Stimulated activated CD8-positive, alpha-beta memory T cell treated with anti-CD3 and anti-CD28 coated beads, Interleukin-7, amount 100 ng/mL, for 1 hour (primary cell): ENCODE measurements at places on chromosomes 7 and 10.

DNA sequence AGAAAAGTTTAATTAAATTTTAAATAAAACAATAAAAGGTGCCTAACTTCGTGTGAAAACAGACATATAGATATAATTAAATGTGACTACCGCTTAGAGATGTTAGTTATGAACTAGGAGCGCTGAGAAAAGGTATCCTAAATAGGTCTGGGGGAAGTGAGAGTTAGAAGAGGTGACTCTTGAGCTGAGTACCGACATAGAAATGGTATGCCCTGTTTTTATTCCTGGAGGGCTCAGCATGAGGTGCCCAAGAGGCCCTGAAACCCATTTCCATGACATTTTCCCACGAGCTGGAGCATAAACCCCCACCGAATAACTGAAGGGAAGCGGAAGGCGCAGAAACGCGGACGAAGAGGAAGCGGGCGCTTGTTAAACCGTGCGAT lies 433 bp upstream of the STARD3NL start:
- no peak for DNase-seq

DNA sequence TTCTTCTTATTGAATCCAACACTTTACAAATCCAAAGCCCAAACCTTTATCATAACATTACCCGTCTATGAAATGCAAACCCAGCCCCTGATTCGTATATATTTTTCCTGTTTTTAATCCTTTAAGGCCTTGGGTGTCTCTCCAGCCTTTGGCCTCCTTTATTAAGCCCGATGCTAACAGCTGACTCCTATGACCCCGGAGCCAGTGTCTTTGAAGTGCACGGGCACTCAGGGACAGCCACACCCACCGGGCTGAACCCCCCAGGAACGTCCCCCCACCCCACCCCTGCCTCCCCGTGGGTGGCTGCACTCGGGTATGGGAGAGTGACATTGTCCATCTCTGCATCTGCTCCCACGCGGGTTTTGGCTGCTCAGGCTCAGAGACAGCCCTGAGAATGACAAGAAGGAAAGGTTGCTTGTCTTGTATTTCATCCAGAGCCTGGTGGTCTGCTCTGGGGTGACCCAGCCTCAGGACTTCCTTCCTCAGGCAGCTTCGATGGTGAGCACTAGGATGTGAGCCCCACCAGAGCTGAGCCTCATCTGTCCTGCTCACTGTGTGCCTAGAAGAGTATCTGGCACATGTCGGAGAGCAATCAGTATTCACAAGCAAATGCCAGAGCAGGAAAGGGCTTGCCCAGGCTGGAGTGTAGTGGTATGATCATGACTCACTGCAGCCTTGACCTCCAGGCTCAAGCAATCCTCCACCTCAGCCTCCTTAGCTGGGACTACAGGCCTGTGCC lies 210.4 kb downstream of the SKIDA1 start:
- no peak for DNase-seq

DNA sequence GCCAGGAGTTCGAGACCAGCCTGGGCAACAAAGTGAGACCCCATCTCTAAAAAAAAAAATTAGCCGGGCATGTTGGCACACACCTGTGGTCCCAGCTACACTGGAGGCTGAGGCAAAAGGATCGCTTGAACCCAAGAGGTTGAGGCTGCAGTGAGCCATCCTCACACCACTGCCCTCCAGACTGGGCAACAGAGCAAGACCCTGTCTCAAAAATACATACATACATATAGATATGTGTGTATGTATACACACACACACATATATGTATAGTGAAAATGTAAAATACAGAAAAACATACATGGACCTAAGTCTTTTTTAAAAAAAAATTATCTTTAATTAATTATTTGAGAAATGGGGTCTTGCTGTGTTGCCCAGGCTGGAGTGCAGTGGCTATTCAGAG lies 5.5 kb downstream of the SMO start:
- no peak for DNase-seq

DNA sequence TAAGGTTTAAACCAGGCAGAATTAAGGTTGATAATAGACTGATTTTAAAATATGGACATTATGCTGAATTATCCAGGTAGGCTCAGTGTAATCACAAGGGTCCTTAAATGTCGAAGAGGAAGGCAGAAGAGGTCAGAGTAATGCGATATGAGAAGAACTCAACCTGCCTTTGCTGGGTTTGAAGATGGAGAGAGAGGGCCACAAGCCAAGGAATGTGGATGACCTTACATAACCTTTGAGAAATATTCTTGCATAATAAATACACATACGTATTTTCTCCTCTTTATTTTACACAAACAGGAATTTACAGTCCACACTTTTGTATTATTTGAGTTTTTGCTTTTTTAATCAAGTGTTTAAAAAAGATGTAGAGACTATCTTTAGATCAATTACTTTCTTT lies 88.5 kb downstream of the ST7 start:
- DNase-seq, result no peak

GRCh38 chr10:122294511-122295450 lies 23.7 kb downstream of the BTBD16 start:
- DNase-seq, result no peak

DNA sequence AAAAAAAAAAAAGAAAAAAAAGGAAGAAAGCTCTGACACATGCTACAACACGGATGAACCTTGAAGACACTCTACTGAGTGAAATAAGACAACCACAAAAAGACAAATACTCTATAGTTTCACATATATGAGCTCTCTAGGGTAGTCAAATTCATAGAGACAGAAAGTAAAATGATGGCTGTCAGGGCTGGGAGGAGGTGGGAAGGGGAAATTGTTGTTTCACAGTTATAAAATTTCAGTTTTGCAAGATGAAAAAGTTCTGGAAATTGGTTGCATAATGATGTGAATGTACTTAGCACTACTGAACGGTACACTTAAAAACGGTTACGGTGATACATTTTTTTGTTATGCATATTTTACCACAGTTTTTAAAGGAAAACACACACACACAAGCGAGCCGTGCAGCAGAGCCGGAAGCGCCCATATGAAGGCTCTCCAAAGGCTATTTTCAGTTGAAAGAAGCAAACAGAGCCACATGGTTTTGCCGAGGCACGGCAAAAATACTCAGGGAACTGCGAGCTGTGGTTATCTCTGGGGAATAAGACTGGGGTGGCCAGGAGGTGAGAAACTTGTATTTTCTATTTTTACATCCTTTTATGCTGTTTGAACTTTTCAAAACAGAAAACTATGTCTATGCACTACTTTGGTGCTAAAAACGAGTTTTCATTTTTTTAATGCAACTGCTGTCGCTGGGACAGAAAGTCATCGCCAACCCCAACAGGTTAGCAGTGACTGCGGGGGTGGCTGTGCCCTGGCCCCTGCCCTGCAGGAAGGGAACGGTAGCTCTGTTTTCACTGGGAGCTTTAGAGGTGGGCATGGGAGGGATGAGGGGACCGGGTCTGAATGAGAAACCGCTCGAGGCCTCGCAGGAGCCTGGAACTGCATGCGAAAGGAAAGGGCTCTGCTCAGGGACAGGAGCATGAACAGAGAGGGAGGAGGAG lies 132.9 kb downstream of the OAT start:
- DNase-seq, result no peak

GRCh38 chr7:155163696-155164095 lies 93.6 kb downstream of the HTR5A start:
- DNase-seq, result no peak

- DNase-seq, result no peak
These were observed at the start of gene EPDR1 for GRCh38 chr7:37920305-37920848. Gene EPDR1, plus strand, starts transcription at chr7:37920640. Its CDS starts 300 bp downstream, at chr7:37920940.

DNA sequence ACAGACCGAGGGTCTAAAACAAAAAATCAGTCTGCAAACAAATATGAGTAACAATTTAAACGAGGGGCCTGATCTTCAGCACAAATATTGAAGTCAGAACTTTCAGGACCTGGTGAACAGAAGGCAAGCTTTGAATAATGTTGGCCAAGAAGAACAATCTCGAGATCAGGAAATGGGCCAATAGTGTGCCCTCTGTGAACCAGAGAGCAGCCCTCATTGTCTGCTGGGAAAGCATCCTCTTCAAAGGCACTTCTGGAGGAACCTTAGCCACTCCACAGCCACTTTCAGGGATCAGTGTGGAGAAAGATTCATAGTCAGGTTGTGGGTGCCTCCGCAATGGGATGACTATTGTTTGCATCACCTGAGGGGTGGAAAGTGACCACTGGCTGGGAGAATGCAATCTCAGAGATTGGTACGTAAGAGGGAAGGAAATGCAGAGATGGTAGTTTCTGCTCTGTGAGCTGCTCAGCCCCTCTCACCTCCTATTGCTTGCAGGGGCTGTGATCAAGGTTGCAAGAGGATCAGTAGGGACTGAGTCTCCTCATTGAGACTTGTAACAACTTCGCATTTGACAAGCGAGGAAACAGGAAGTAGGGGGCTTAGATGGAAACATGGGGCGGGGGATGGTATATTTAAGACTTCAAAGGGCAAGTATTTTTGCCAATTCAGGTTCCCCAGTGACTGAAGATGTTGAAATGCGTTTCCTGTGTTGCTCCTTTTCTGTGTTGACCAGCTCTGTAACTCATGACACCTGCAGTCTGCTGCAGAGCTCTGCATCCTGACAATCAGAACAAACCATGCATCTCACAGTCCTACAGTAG lies 28.4 kb upstream of the IFRD1 start:
- DNase-seq, result no peak

- DNase-seq, result no peak
These were observed 239.7 kb upstream of the KLF6 start for GRCh38 chr10:4024516-4025245.

- DNase-seq, result no peak
These were observed 379.8 kb downstream of the GRID1 start for GRCh38 chr10:85986777-85987176.

DNA sequence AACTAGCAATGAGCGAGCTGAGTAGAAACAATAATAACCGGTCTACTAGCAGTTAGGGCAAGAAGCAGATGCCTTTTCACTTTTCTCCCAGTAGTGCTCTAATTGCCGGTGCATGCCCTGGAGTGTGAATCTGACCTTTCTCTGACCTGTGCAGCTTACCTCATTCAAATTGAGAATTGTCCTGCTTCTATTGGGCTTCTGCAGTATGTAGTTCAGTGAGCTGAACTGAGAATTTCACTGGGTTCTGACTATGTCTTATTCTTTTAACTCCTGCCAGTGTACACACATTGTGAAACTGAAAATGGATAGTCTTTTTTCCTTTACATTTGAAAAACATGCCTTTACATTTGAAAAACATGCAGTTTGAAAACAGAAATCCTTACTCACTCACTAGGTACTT lies 157.9 kb upstream of the GRM3 start:
- no peak for DNase-seq

DNA sequence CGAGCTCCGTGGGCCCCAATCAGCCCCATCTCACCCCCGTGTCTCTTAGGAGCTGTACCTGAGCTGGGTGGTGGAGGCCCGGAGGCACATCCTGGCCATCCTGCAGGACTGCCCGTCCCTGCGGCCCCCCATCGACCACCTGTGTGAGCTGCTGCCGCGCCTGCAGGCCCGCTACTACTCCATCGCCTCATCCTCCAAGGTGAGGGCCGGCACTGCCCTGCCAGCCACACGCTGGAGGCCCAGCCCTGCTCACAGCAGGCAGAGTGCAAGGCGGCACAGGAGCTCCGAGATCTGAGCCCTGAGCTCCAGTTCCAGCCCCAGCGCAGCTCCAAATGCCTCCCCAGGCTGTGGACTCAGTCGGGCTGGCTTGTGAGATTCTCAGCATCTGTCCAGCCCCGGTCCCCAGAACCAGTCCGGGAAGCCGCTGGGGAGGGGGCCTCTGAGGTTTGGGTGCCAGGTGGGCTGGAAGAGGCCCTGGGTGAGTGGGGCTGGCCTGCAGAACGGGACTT lies 9.3 kb downstream of the TMEM120A start:
- DNase-seq, result no peak

- no peak for DNase-seq
These were observed 632.6 kb downstream of the KCNMA1 start for GRCh38 chr10:77004917-77005564.

GRCh38 chr10:15809450-15809849 lies 50.9 kb downstream of the MINDY3 start:
- no peak for DNase-seq

DNA sequence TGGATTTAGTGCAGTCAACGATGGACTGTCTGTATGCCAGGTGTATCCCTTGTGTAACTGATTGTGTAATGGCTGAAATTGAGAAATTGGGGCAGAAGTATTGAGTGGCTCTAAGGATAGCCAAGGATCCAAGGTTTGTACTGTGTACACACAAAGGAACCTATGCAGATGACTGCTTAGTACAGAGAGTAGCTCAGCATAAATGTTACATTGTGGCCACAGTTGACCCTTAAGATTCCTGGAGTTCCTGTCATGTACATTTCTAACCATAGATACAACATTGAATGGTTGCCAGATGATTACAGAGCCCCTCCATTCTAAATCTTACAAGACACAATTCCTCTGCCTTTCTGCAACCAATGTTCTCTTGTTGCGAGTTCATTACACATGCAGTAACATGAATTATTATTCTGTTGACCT lies 25.3 kb downstream of the CCDC126 start:
- DNase-seq, result no peak

GRCh38 chr7:25469669-25470068 lies 241.4 kb upstream of the NPVF start:
- DNase-seq, result no peak

DNA sequence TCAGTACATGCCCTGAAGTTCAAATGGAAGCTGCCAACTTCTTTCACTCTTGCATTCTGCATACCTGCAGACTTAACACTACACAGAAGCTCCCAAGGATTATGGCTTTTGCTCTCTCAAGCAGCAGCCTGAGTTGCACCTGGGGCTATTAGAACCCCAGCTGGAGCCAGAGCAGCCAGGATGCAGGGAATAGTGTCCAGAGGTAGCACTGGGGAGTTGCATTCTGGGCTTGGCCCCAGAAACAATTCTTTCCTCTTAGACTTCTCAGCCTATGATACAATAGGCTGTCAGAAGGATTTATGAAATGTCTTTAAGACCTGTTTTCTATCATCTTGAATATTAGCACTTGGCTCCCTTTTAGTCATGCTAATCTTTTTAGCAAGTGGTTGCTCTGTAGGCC lies 886.7 kb upstream of the GHITM start:
- DNase-seq, result no peak

DNA sequence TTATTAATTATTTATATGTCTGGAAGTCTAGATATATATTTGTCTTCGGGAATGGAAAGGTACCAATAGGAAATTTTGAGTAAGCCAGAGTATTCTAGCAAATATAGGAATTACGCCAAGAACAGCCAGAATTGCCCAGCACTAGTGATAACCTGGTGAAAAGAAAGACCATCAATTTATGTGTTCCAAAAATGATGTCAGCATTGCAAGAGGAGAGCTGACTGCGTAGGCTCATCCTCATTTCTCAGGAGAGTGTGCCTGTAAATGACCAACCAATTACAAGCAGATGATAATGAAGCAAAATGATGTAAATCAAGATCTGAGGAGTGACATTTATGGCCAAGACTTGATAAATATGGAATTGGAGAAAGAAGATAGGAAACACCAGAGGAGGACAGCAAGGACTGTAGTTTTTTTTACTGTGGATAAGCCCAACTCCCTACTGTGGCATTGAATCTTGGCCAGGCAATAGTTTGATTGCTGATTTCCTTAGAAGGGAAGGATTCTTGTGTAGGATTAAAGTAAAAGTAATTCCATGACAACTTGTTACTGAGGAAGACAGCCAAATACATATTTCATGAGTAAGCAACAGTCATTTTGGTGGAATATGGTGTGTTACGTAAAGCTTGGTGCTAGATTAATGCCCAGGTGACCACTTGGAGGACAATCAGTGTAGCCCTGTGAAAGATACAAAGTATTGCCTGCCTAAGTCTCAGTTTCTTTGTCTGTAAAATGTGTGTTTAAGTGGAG lies 590.8 kb downstream of the AUTS2 start:
- no peak for DNase-seq
